ELR (cell line): ENCODE measurements at places on chromosomes 2 and 18.
A peak's percentile ranks its signal among the peaks of the same experiment; 100 is the strongest.

DNA sequence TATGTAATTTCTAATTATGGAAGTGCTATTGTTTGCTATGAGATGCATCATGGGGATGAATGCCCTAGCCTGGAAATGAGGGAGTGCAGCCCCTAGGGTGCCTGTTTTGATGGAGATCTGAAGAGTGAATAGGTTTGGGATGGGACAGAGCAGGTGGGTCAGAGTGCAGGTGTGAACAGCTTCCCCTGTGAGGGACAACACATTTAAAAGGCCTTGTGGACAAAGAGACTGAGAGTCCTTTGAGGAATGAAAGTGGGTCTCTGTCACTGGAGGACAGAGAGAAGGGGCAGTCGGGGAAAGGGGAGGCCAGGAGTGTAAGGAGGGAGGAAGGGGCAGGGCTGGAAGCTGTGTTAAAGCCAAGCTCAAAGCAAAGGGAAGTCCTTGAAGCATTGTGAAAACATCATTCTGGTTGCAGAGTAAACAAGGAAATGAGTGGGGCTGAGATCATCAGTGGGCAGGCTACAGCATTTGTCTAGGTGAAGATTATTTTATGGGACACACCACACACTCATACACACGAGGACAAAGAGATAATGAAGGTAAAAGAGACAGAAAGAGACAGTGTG is 877.6 kb downstream of the SLC4A3 start:
- DNase-seq, result peak; percentile 90

GRCh38 chr2:26712486-26713465 is 20.3 kb downstream of the KCNK3 start:
- DNase-seq, result no peak

DNA sequence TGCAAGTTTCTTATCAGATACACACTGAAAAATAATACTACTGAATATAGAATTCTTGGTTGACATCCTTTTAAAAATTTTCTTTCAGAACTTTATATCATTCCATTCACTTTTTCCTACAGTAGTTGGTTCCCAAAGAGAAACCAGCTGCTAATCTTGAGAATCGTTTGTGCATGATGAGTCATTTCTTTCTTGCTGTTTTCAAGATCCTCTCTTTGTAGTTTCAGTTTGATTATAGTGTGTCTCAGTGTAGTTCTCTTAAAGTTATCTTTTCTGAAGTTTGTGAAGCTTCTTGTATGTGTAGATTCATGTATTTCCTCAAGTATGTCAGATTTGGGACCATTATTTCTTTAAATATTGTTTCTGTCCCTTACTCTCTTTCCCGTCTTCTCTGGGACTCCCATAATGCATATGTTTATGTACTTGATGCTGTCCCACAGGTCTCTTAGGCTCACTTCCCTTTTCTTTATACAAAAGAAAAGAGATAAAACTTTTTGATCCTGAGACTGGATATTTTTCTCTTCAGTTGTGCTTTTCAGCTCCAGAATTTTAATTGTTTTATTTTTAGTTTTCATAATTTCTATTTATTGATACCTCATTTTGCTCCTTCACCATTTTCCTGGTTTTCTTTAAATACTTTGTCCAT is 801.0 kb downstream of the TDRD15 start:
- no peak for DNase-seq

DNA sequence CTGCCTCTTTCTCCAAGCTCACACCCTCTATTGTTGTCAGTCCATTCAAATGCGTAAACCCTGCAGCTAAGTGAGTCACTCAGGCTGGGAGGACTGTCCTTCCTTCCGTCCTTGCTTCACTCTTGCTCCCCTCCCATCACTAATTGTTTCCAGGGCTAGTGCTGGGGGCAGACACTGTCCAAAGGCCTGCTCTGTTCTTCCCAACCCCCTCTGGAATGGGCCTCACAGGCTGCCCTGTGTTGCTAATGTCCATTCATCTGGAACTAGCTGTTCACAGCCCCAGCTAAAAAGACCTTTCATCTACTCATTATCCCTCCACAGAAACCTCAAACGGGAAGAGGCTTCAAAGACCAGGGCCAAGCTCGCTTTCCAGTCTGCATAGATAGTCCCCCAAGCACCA is 31.9 kb upstream of the NRP2 start:
- DNase-seq, result peak; percentile 72

GRCh38 chr2:36965206-36965605 is 1.1 kb downstream of the STRN start:
- no peak for DNase-seq

DNA sequence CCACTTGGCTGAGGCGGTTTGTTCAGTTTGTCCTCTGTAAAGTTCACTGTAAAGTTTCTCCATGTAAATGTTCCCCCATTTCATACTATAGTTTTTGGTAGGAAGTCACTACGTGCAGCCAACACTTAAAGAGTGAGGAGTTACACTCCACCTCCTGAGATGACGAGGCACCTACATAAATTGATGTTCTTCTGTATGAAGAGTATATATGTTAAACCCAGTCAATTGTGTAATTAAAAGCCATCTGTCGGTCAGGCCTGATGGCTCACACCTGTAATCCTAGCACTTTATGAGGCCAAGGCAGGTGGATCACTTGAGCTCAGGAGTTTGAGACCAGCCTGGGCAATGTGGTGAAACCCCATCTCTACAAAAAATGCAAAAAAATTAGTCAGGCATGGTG is 7.6 kb downstream of the PIGN start:
- no peak for DNase-seq
